IPS DF 6.9 (cell line): ENCODE measurements at places on chromosomes 6 and 20.
A peak's percentile ranks its signal among the peaks of the same experiment; 100 is the strongest.

- no peak for DNase-seq
These were observed 6.1 kb downstream of the RBM39 start for GRCh38 chr20:35735826-35736470.

- peak; percentile 18 for DNase-seq
These were observed at the start of gene SPTLC3 for GRCh38 chr20:13008761-13009681. Gene SPTLC3, plus strand, starts transcription at chr20:13008972. Its CDS starts 296 bp downstream, at chr20:13009268.

DNA sequence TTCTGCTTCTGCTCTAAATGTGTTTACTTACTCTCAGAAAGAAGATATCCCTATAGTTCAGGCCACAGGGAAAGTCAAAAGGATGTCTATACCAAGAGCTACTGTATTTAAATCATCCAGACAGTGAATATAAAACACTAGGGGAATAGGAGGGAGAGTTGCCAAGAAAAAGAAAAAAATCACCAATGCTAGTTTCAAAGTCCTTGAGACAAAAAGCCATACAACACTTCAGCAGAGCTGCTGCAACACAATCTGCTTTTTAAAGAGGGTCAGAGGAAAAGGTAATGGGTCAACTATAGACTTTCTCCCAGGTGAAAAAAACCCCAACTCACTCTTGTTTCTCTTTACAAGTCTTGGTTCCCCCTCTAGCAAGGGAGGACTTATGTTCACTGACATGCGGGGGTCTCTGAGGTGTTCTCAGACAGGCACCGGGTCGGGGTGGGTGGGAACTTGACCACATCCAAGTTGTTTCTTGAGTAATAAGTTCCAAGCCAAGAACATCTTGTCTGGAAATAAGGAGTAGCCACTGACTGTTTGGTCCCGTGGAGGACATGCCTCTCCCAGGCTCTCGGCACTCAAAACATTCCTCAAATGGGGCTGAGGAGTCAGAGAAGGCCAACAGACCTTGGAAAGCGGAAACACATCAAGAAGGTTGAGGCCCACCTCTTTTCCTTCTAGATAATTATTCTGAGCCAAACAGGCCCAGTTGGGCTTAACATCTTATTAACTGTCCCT lies 47.7 kb downstream of the GJA10 start:
- no peak for DNase-seq

- DNase-seq: no peak
These were observed 30.7 kb upstream of the IRF4 start for GRCh38 chr6:360764-361373.

GRCh38 chr6:17855381-17855780 lies 132.1 kb downstream of the KIF13A start:
- no peak for DNase-seq

GRCh38 chr6:10908228-10908627 lies 21.4 kb downstream of the SYCP2L start:
- no peak for DNase-seq

GRCh38 chr6:31193206-31193605 lies 22.7 kb upstream of the POU5F1 start:
- no peak for DNase-seq
